Lung (tissue), 17 donors: ENCODE measurements at places on chromosomes 6 and 20. TPM values are rescaled to one million over a fixed set of nuclear protein-coding genes. Genes with fewer than 3 reads are reported as not detected.

The TMEM63B gene
- 49.0 TPM for polyA plus RNA-seq

The DACT2 gene
- 1.0 TPM for polyA plus RNA-seq

The TRIM38 gene
- polyA plus RNA-seq = 7.2 TPM

The SLPI gene
- polyA plus RNA-seq = 2,300 TPM

The LRFN2 gene
- polyA plus RNA-seq = 0.01 TPM

The GSTA1 gene
- polyA plus RNA-seq = 4.0 TPM
